ENCODE measurements at places on chromosomes 16 and 17.
A peak's percentile ranks its signal among the peaks of the same experiment; 100 is the strongest.

DNA sequence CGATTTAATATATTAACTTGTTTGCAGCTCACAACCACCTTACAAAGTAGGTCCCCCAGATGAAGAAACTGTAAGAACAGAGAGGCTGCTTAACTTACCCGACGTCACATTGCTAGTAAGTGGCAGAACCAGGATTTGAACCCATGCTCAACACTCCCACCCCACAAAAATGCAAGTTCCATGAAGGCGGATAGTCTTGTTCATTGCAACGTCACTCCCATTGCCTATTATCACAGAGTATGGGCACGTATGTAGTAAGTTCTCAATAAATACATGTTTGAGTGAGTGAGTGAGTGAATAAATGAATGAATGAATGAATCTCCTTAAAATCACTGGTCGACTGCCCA is 1.1 kb downstream of the USP31 start:
- peak; percentile 15 for DNase-seq

GRCh38 chr17:42271006-42271778 is 5.0 kb downstream of the STAT5B start:
- no peak for DNase-seq

- no peak for DNase-seq
Measured at GRCh38 chr17:56298846-56299245, 145.6 kb downstream of the ANKFN1 start.

- no peak for DNase-seq
Measured at GRCh38 chr17:42414704-42415409, 8.2 kb downstream of the CAVIN1 start.

DNA sequence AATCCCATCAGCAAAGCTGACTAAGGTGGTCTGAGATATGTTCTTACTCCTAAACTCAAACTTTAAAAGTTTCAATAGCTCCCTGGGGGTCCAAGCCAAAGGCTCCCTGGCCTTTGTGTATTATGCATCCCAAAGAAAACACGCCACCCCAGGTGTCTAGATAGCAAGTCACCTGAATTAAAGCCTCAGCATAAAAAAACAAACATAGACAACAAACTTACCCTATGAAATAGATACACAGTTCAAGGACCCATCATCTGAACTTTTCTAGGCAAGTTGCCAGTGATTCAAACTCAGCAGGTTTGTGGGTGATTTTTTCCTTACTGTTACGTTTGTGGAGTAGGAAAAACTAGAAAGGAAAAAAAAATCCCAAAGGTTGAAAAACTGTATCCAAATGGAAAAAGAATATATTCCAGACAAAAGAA is 12.5 kb downstream of the CMTM3 start:
- no peak for DNase-seq

DNA sequence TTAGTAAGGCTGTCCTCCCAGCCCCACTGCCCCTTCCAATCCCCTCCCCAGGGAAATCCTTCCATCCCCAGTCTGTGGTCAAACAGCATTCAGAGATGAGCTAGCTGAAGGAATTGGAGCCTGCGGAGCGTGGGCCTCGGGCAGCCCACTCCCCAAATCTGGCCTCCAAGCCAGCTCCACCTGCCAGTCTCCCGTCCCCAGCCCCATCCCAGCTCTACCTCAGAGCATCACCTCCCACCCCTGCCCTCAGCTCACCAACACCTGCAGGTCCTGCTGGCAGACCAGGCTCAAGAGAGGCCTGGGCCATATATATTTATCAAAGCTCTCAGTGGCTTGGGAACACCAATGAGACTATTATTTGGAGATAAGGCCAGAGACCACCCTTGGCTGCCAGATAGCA is 5.2 kb upstream of the SPPL2C start:
- no peak for DNase-seq

- no peak for DNase-seq
Measured at GRCh38 chr16:988471-989353, 7.1 kb downstream of the SOX8 start.

DNA sequence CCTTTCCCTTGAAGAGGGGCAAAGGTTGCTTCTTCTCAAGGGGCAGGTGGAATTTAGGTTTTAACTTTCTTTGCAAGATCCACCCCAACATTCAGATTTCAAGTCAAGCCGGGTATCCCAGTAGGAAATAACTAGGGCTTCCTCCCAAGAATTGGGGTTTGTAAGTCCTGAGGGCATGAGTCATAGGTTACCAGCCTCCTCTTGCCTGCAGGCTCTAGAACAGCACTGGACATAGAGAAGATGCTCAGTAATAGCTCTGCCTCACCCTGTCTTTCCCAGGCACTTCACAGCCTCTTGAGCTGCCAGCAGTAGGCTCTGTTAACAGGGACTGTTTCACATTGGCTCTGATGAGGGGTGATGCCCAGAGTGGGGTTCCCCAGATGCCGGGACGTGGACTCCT is 35.8 kb upstream of the ZFP90 start:
- no peak for DNase-seq

GRCh38 chr17:64608571-64608981 is 53.5 kb downstream of the SMURF2 start:
- DNase-seq, result no peak

DNA sequence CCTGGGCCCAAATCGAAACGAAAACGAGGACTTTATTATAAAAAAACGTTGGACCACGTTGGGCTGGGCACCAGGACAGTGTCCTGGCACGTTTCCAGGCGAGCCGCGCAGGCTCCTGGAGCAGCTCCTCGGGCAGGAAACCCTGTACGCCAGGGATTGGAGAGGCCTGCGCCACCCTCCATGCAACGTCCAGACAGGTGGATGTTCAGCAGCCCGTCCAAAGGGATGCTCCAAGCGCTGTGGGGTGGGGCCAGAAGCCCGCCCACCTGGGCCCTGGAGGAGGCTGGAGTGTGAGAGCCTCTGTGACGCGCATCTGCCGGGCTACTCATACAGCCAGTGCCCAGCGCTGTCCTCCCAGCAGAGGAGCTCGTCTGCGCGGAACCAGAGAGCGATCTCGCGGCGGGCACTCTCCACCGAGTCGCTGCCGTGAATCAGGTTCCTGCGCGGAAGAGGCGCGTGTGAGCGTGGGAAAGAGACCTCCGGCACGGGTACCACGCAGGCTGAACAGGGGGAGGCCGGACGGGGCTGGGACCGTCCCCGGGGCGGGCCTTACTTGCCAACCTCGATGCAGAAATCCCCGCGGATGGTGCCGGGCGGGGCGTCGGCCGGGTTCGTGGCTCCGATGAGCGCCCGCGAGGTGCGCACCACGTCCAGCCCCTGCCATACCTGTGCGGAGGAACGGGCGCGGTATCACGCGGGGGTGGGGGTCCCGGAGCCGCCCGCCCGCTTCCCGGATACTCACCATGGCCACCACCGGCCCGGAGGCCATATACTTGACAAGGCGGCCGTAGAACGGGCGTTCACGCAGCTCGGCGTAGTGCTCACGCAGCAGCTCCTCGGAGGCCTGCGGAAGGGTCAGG is 785 bp downstream of the NME3 start:
- DNase-seq, result no peak
